ENCODE measurements at places on chromosomes 6 and 20.

GRCh38 chr6:6557504-6557839, 31.0 kb upstream of the LY86 start:
- no peaks in the 10 kb centered on the region for H3K27me3 ChIP-seq
- H3K36me3 ChIP-seq, result no peaks in the 10 kb centered on the region
- H3K4me3 ChIP-seq, result no peak overlapping the region
- H3K4me1 ChIP-seq, result peaks cover 3% of the 10 kb centered on the region

DNA sequence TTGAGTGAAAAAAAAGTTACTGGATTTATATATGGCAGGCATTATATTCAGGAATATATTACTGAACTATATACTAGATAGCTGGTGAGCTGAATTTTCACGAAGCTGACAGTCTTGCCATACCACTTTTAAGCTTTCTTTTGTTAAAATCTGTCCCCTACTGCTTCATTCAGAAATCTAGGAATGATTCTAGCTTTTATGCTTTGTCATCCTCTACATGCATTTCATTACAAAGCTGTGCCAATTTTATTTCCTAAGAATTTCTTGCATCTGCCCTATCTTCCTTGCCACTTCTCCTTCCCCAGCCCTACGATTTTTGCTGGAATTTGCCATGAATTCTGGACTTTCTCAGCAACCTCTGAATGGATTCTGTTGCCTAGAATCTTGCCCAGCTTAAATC, 158.5 kb upstream of the ADGRB3 start:
- no peak overlapping the region for H3K27ac ChIP-seq
- H3K4me3 ChIP-seq, result no peak overlapping the region
- H3K4me1 ChIP-seq, result no peaks in the 10 kb centered on the region
- no peak for DNase-seq
- no peaks in the 10 kb centered on the region for H3K36me3 ChIP-seq

GRCh38 chr20:59276938-59277337, 23.5 kb upstream of the EDN3 start:
- peaks cover 12% of the 10 kb centered on the region for H3K4me1 ChIP-seq
- no peaks in the 10 kb centered on the region for H3K36me3 ChIP-seq
- no peak overlapping the region for H3K27ac ChIP-seq
- no peak overlapping the region for H3K4me3 ChIP-seq
- no peak for DNase-seq
- no peaks in the 10 kb centered on the region for H3K27me3 ChIP-seq

DNA sequence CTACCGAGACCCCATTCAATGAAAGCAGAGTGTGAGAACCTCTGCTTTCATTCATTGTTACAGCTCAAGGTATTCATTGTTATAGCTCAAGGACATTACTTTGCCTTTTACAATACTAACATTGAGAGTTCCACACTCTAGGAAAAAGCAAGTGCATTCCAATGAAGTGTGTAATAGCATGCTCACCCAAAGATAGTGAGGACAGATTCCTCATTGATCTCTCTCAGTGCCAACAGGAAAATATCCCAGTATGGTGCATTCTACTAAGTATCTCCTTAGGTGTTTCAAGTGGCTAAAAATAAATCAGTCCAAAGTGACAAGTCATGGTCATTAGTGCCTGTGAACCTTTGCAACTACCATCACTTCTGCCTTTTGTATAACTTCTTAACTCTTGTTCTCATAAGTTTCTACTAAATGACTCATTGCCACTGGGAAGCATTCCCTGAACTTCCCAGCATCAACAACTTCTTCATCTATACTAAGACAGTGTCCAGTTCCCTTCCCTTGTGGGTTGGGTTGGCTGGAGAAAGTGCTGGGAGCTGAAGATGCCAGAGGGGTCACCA, 140.7 kb upstream of the STXBP5 start:
- no peaks in the 10 kb centered on the region for H3K4me1 ChIP-seq
- H3K36me3 ChIP-seq, result no peaks in the 10 kb centered on the region
- H3K4me3 ChIP-seq, result no peak overlapping the region
- H3K27me3 ChIP-seq, result no peaks in the 10 kb centered on the region

- DNase-seq, result no peak
- H3K36me3 ChIP-seq, result no peaks in the 10 kb centered on the region
- H3K4me3 ChIP-seq, result no peak overlapping the region
- no peaks in the 10 kb centered on the region for H3K4me1 ChIP-seq
- no peaks in the 10 kb centered on the region for H3K27me3 ChIP-seq
Measured at GRCh38 chr20:23148731-23149570, 62.8 kb upstream of the CD93 start.

DNA sequence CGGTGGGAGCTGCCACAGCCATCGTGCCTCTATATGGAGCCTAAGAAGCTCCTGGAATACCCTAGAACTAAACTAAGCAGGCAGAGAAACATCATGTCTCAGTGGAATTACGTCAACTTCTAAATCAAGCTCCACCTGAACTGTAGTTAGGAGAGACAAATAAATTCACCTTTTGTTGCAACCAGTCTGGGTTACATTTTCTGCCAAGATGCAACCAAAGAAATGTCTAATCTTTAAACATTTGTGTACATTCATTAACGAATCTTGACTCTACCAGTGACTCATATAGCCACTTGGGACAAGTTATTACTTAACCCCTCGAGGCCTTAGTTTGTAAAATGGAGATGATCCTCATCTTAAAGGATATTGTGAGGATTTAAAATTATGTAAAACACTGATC, 8.9 kb downstream of the PTPRK start:
- DNase-seq, result no peak
- no peak overlapping the region for H3K4me3 ChIP-seq
- no peak overlapping the region for H3K27ac ChIP-seq

GRCh38 chr20:23937303-23938117, 51.1 kb downstream of the GGTLC1 start:
- no peaks in the 10 kb centered on the region for H3K36me3 ChIP-seq
- no peak overlapping the region for H3K27ac ChIP-seq
- H3K4me3 ChIP-seq, result no peak overlapping the region
- peak; percentile 61 for DNase-seq
- no peaks in the 10 kb centered on the region for H3K4me1 ChIP-seq

DNA sequence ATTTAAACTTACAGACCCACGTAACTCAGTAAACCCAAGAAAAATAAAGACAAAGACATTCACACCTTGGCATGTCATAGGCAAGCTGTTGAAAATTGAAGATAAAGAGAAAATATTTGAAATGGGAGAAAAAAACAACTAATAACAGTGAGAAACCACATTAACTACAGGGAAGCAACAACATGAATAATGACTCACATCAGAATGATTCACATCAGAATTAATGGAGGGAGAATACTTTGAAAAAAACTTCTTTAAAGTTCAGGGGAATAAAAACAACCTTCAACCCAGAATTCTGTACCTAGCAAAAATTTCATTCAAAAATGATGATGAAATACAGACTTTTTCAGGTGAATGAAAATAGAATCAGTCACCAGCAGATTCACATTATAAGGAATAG, 32.9 kb upstream of the SLC22A3 start:
- H3K36me3 ChIP-seq, result no peaks in the 10 kb centered on the region
- H3K27me3 ChIP-seq, result no peaks in the 10 kb centered on the region
- no peak for DNase-seq

DNA sequence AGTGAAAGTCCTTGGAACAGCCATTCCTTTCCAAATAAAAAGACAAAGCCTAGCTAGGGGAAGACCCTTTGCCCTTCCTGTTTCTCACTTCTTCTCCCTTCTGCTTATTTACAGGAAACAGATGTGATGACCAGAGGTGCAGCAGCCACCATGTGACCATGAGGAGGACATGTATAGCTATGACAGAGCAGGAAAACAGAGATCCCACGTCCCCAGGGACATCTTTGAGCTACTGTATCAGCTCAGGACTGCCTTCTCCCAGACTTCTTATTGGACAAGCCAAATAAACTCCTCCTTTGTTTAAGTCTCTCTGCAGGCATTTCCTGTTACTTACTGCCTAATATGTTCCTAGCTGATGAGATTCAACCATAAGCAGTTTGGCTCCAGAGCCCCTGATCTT, 133.1 kb upstream of the MLN start:
- no peaks in the 10 kb centered on the region for H3K36me3 ChIP-seq
- no peak overlapping the region for H3K4me3 ChIP-seq
- no peak for DNase-seq

- DNase-seq, result no peak
- no peak overlapping the region for H3K4me3 ChIP-seq
- no peaks in the 10 kb centered on the region for H3K27me3 ChIP-seq
Measured at GRCh38 chr6:142374091-142374770, 72.4 kb downstream of the ADGRG6 start.

DNA sequence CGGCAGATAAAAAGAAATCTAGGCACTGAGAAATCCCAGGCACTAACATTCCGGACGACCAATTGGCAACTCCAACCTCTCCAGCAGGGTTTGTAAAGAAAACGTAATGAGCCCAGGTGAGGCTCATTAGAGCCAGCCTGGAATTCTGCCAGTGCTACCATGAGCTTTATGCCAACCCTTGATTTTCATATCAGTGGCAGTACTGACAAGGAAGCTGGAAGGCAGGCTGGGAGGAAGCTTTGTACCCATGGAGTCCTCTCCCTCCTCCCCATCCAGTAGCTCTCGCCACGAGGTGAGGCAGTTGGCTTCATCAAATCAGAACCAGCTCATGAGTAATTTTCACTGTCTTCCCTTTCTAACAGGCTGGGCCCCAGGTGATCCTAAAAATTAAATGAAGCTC, 250.2 kb downstream of the ZNF217 start:
- no peak overlapping the region for H3K27ac ChIP-seq
- H3K4me1 ChIP-seq, result no peaks in the 10 kb centered on the region
- no peak overlapping the region for H3K4me3 ChIP-seq

- H3K4me1 ChIP-seq, result no peaks in the 10 kb centered on the region
- no peaks in the 10 kb centered on the region for H3K36me3 ChIP-seq
- no peaks in the 10 kb centered on the region for H3K27me3 ChIP-seq
- DNase-seq, result no peak
Measured at GRCh38 chr6:12637960-12638641, 78.5 kb upstream of the PHACTR1 start.

GRCh38 chr20:63177785-63178445, 38.0 kb downstream of the YTHDF1 start:
- DNase-seq, result no peak
- H3K4me1 ChIP-seq, result peaks cover 6% of the 10 kb centered on the region
- no peaks in the 10 kb centered on the region for H3K36me3 ChIP-seq
- peaks cover 40% of the 10 kb centered on the region for H3K27me3 ChIP-seq
- H3K27ac ChIP-seq, result no peak overlapping the region

GRCh38 chr20:45821947-45822346, 5.2 kb downstream of the TNNC2 start:
- no peak overlapping the region for H3K27ac ChIP-seq
- no peak overlapping the region for H3K4me3 ChIP-seq
- no peaks in the 10 kb centered on the region for H3K36me3 ChIP-seq
- DNase-seq, result no peak
- peaks cover 13% of the 10 kb centered on the region for H3K27me3 ChIP-seq

GRCh38 chr6:79947191-79948186, at the start of gene ELOVL4:
TSS of gene ELOVL4 (minus strand) at chr6:79947553. CDS start at chr6:79947279, 274 bp downstream.
- H3K4me1 ChIP-seq, result peaks cover 10% of the 10 kb centered on the region
- DNase-seq, result peak; percentile 66
- no peaks in the 10 kb centered on the region for H3K27me3 ChIP-seq
- no peaks in the 10 kb centered on the region for H3K36me3 ChIP-seq

GRCh38 chr20:5979801-5980200, 29.3 kb downstream of the MCM8 start:
- DNase-seq, result no peak
- no peak overlapping the region for H3K4me3 ChIP-seq
- H3K4me1 ChIP-seq, result no peaks in the 10 kb centered on the region
- H3K36me3 ChIP-seq, result no peaks in the 10 kb centered on the region
- no peaks in the 10 kb centered on the region for H3K27me3 ChIP-seq

DNA sequence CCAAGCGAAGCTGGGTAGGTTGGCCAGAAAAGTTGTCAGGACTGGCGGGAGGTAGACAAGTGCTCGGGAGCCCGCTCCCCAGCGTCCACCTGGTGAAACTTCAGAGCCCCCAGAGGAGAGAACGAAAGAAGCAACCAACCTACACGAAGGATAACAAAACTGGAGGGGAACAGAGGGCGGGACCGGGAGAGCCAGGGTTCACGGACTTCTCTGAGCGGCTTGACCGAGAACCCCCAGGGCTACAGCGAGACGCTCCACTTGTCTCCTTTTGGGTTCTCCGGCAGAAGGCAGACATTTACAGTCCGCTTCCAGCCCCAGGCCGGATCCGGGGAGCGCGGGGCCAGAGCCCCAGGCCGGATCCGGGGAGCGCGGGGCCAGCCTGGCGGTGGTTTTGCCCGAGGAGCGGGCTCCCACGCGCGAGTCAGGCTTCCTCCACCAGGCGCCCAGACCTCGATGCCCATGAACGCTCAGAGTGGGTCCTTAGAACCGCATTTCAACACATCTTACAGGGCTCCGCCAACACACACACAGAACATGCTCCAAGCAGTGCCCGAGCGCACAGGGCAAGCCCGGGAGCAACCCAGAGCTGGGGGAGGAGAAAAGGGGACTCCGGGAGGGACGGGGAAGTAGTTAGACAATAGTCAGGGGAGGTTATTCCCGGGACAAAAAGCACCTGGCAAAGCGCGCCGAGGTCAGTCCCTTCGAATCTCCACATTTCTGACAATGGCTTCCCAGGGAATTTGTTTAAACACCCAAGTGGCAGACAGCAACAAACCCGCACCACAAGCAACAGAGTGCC, 1.1 kb downstream of the PTPRK start:
- peaks cover 42% of the 10 kb centered on the region for H3K27me3 ChIP-seq
- peaks cover 18% of the 10 kb centered on the region for H3K4me1 ChIP-seq
- H3K27ac ChIP-seq, result no peak overlapping the region
- H3K36me3 ChIP-seq, result no peaks in the 10 kb centered on the region

Data from CD8-positive, alpha-beta memory T cell (primary cell).